ENCODE measurements at places on chromosomes 7 and 10.

DNA sequence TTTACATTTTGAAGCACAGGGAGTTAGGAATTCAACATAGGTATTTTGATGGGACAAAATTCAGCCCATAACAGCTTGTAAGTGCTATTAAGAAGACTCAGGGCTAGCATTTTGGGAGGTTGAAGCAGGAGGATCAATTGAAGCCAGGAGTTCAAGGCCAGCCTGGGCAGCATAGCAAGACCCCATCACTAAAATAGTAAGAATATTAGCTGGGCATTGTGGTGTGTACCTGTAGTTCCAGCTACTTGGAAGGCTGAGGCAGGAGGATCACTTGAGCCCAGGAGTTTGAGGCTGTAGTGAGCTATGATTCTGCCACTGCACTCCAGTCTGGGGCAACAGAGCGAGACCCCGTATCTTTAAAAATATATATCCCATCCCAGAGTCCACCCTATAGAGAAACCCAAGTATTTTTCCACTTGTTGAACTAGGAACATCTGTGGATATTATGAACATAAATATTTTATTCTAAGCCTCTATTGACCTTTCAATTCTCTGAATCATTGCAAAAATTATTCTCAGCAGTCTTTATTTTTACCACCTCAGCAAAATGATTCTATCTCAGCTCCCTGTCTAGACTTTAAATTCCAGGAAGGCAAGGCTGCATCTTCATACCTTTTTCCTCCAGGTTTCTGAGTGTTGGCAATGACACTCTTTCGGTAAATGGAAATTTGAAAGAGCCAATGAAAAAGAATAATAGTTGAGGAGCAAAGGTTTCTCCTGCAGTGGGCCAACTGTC lies 181.0 kb downstream of the GALNT17 start:
- no peaks in the 10 kb centered on the region for H3K27me3 ChIP-seq
- no peak overlapping the region for H3K27ac ChIP-seq
- H3K4me1 ChIP-seq, result no peaks in the 10 kb centered on the region
- no peak overlapping the region for H3K4me3 ChIP-seq

DNA sequence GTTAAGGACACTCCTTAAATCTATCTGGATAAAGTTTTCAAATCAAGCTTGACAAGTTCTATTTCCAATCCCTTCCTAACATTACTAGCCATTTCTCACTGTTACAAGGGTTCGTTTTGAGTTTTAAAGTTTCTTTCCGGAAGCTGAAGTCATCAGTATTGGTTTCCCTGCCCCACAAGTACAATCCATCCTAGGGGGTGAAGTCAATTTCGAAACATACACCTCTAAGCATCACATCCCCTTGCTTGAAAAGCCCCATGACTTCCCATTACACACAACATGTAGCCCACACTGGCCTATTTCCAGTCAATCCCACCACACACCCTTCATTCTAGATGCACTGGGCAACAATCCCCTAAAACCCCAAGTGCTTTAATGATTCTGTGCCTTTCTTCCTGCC lies 13.0 kb downstream of the DPY19L1 start:
- no peak for DNase-seq
- H3K27ac ChIP-seq, result no peak overlapping the region
- peaks cover 2% of the 10 kb centered on the region for H3K4me1 ChIP-seq

DNA sequence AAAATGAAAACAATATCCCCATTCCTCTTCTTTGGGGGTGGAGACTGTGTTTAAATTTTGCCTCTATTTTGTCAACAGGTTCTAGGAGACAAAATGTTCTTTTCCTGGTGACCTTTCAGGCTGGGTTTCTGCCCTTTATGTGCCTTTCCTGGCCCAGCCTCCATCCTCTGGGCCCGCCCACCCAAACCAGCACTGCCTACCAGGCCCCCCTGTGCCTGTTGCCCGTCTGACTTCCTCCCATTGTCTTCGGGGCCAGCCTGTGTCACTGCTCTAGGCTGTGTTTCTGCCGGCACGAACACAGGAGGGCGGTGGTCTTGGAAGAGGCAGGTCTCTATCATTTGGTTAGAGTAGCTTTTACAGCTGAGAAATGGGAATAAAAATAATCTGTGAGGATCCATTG lies 13.9 kb downstream of the TSPAN14 start:
- no peaks in the 10 kb centered on the region for H3K27me3 ChIP-seq
- peaks cover 82% of the 10 kb centered on the region for H3K4me1 ChIP-seq

- H3K27ac ChIP-seq, result no peak overlapping the region
- no peaks in the 10 kb centered on the region for H3K4me1 ChIP-seq
Measured at GRCh38 chr10:14111208-14111607, 219.5 kb downstream of the FRMD4A start.

DNA sequence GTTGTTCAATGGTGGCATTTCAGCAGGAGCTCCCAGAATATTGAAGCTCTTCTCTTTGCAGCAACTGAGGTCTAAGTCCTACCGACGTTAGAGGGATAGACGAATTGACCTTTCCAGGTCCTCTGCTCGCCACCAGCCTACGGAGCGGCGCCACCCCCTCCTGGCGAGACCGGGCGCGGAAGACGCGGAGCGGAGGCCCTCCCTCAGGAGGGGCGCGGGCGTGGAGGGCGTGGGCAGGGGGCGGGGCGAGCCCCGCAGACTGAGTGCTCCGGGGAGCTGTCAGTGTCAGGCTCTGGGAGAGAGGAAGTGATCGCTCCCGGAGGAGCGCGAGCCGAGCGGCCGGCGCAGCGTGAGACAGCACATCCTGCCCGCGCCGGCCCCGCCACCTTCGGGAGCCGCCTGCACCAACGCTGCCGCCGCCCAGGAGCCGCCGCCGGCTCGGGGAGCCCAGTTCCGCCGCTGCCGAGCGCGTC lies at the start of gene DYNC1I1:
Gene DYNC1I1 (plus strand): TSS at position 257 of the 473 bp plus-strand sequence. CDS start 32,176 bp downstream, outside the sequence.
- DNase-seq, result peak; percentile 27
- no peak within 1 kb of the TSS for H3K27ac ChIP-seq
- peaks cover 3% of the 10 kb centered on the region for H3K4me1 ChIP-seq
- H3K36me3 ChIP-seq, result no peaks in the 10 kb centered on the region

DNA sequence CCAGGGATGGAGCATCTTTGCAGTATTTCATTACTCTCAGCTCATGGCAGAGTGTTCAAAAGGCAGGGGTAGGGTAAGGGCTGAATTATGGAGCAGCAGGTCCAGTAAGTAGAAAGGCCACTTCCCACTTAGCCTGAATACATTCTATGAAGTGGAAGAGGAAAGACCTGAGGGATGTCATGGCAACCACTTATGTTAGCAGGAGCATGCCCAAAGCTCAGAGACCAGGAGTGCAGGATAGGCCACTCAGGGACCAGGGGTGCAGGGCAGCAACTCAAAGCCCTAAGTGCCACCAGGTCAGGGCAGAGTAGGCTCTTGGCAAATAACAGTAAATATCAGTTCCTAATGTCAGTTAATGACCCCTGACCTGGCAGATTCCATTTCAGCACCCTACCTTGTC lies 3.6 kb downstream of the SRI start:
- no peak overlapping the region for H3K27ac ChIP-seq
- peaks cover 56% of the 10 kb centered on the region for H3K4me1 ChIP-seq
- peaks cover 45% of the 10 kb centered on the region for H3K36me3 ChIP-seq
- H3K4me3 ChIP-seq, result peak overlapping the region; percentile 9
- no peaks in the 10 kb centered on the region for H3K27me3 ChIP-seq

- no peak overlapping the region for H3K4me3 ChIP-seq
- H3K36me3 ChIP-seq, result peaks cover 11% of the 10 kb centered on the region
- no peak for DNase-seq
Measured at GRCh38 chr7:16634271-16634738, 11.2 kb downstream of the ANKMY2 start.

DNA sequence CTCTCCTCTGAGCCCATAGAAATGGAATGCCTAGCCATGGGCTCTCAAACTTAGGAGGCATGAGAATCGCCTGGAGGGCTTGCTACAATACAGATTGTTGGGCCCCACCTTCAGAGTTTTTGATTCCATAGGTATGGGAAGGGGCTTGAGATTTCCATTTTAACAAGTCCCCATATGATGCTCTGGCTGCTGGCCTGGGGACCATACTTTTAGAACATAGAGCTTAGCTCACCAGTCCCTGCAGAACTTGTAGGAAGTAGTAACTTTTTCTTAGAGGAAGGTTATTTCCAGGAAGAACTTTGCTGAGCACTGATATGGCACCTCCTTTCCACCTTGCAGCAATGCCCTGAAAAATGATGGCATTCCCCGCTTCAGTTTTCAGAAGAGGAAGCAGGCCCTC lies 177.0 kb upstream of the ZMIZ1 start:
- DNase-seq, result no peak
- no peaks in the 10 kb centered on the region for H3K4me1 ChIP-seq
- H3K36me3 ChIP-seq, result no peaks in the 10 kb centered on the region
- H3K27me3 ChIP-seq, result peaks cover 4% of the 10 kb centered on the region

GRCh38 chr7:87111877-87112276 lies 40.4 kb upstream of the DMTF1 start:
- no peak for DNase-seq
- H3K27ac ChIP-seq, result no peak overlapping the region
- peaks cover 12% of the 10 kb centered on the region for H3K27me3 ChIP-seq
- H3K4me1 ChIP-seq, result peaks cover 3% of the 10 kb centered on the region
- no peaks in the 10 kb centered on the region for H3K36me3 ChIP-seq
- H3K4me3 ChIP-seq, result no peak overlapping the region

- no peaks in the 10 kb centered on the region for H3K4me1 ChIP-seq
- no peaks in the 10 kb centered on the region for H3K27me3 ChIP-seq
- H3K4me3 ChIP-seq, result no peak overlapping the region
- H3K36me3 ChIP-seq, result no peaks in the 10 kb centered on the region
Measured at GRCh38 chr10:53667063-53667462, 894.5 kb upstream of the MBL2 start.

- no peaks in the 10 kb centered on the region for H3K36me3 ChIP-seq
- no peak overlapping the region for H3K4me3 ChIP-seq
- DNase-seq, result no peak
- H3K4me1 ChIP-seq, result peaks cover 29% of the 10 kb centered on the region
- H3K27me3 ChIP-seq, result no peaks in the 10 kb centered on the region
- no peak overlapping the region for H3K27ac ChIP-seq
Measured at GRCh38 chr7:150382844-150383225, 3.7 kb downstream of the ZNF775 start.

GRCh38 chr7:148277042-148277660 lies 313.4 kb upstream of the C7orf33 start:
- H3K36me3 ChIP-seq, result no peaks in the 10 kb centered on the region
- DNase-seq, result no peak
- no peaks in the 10 kb centered on the region for H3K27me3 ChIP-seq
- no peak overlapping the region for H3K4me3 ChIP-seq
- no peak overlapping the region for H3K27ac ChIP-seq
- H3K4me1 ChIP-seq, result no peaks in the 10 kb centered on the region

GRCh38 chr10:55287346-55287745 lies 486.3 kb upstream of the PCDH15 start:
- no peaks in the 10 kb centered on the region for H3K36me3 ChIP-seq
- no peaks in the 10 kb centered on the region for H3K27me3 ChIP-seq
- no peaks in the 10 kb centered on the region for H3K4me1 ChIP-seq
- no peak overlapping the region for H3K27ac ChIP-seq

DNA sequence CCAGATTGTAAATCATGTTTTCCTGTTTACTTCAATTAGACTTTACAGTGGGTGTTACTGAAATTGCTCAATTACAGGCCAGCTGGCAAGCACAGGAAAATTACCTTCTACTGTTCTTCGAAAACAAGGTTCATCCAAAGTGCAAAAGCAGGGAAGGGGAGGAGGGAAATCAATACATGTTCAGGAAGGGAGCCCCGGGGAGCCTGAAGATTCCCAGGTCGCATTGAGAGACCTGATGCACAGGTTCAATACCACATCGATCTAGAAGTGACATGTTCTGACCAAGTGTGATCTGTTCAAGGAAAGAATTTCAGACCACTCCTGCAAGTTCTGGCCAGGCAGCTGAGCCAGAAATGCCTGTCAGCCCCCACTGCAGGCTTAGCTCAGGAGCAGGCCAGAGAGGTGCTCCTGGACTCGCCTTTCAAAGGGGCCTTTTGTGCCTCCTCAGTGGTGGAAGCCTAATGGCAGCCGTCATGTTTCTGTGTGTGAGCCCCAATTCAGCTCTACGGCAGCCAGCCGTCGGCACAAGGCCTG lies 35.9 kb downstream of the FAM53B start:
- H3K4me3 ChIP-seq, result no peak overlapping the region
- no peak for DNase-seq
- H3K27ac ChIP-seq, result no peak overlapping the region
- H3K36me3 ChIP-seq, result peaks cover 30% of the 10 kb centered on the region
- peaks cover 33% of the 10 kb centered on the region for H3K4me1 ChIP-seq

GRCh38 chr10:97089209-97089870 lies 96.4 kb downstream of the SLIT1 start:
- peaks cover 22% of the 10 kb centered on the region for H3K27me3 ChIP-seq
- H3K4me3 ChIP-seq, result no peak overlapping the region
- no peak overlapping the region for H3K27ac ChIP-seq
- H3K4me1 ChIP-seq, result no peaks in the 10 kb centered on the region
- H3K36me3 ChIP-seq, result no peaks in the 10 kb centered on the region

DNA sequence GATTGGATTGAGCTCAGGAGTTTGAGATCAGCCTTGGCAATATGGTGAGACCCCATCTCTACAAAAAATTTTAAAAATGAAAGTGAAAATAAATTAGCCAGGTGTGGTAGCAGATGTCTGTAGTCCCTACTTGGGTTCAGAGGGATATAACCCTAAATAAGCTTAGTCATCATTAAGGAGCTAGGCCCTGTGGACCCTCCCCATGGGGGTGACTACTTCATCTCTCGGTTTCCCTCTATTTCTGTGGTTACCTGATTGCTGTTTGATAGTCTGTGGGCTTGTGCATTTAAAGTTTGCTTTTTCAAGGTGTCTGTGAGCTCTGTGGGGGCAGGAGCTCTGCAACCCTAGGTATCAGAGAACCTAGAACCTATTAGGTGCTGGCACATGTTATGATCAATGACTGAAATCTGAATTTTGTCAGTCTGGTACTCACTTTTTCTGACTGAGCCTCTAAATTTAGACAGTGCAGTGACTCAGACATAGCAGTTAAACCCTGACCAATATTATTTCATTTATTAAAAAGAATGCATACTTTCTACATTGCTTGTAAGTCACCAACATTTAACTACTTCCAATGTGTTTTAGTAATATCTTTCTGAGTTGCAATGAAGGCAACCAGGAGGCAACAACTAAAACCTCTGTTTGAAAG lies 8.1 kb upstream of the CUZD1 start:
- no peak overlapping the region for H3K4me3 ChIP-seq
- DNase-seq, result no peak
- peaks cover 64% of the 10 kb centered on the region for H3K36me3 ChIP-seq

DNA sequence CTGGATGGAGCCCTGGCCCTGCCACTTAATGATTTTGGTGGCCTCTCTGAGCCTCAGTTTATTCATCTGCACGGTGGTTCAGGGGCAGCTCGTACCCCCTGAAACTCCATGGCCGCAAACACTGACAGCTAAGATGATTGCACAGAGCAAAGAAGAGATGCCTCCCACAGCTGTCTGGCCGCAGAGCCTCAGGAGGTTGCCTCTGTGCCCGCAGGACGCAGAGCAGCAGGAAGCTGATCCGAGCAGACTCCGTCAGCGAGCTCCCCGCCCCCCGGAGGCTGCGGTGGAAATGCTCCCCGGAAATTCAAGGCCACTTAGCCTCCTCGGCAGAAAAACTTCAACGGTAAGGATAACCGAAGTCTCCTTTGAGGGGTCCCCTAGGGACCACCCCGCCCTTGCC lies 30.2 kb upstream of the C10orf53 start:
- H3K27me3 ChIP-seq, result no peaks in the 10 kb centered on the region
- H3K4me1 ChIP-seq, result peaks cover 13% of the 10 kb centered on the region
- peak overlapping the region; percentile 56 for H3K27ac ChIP-seq
- H3K36me3 ChIP-seq, result no peaks in the 10 kb centered on the region
- DNase-seq, result peak; percentile 53
- peak overlapping the region; percentile 29 for H3K4me3 ChIP-seq

GRCh38 chr10:22853906-22854447 lies 73.9 kb upstream of the ARMC3 start:
- no peak for DNase-seq
- no peaks in the 10 kb centered on the region for H3K36me3 ChIP-seq
- H3K4me1 ChIP-seq, result no peaks in the 10 kb centered on the region
- H3K27me3 ChIP-seq, result no peaks in the 10 kb centered on the region
- no peak overlapping the region for H3K27ac ChIP-seq
- no peak overlapping the region for H3K4me3 ChIP-seq
